Anterior cingulate cortex (tissue), 58 donors: ENCODE measurements at places on chromosomes 2 and 18.

GRCh38 chr18:13247506-13247905 lies 28.9 kb downstream of the LDLRAD4 start:
- no peak for DNase-seq

- no peak for DNase-seq
Measured at GRCh38 chr2:14292964-14293363, 339.6 kb upstream of the LRATD1 start.

- DNase-seq, result peak; percentile 56
Measured at GRCh38 chr18:13564579-13564978, 161.8 kb downstream of the FAM210A start.

- DNase-seq, result no peak
Measured at GRCh38 chr18:37084912-37085311, 256.0 kb downstream of the KIAA1328 start.

DNA sequence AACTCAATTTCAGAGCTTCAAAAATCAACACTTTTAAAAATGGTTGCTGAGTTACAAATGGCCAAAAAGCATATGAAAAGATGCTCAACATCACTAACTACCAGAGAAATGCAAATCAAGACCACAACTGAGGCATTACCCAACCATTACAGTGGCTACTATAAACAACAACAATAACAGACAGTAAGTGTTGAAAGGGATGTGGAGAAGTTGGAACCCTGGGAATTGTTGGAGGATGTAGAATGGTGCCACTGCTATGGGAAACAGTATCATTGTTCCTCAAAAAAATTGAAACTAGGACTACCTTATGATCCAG lies 173.3 kb upstream of the SPRED2 start:
- no peak for DNase-seq

GRCh38 chr2:229152674-229153073 lies 118.4 kb downstream of the PID1 start:
- peak; percentile 10 for DNase-seq

DNA sequence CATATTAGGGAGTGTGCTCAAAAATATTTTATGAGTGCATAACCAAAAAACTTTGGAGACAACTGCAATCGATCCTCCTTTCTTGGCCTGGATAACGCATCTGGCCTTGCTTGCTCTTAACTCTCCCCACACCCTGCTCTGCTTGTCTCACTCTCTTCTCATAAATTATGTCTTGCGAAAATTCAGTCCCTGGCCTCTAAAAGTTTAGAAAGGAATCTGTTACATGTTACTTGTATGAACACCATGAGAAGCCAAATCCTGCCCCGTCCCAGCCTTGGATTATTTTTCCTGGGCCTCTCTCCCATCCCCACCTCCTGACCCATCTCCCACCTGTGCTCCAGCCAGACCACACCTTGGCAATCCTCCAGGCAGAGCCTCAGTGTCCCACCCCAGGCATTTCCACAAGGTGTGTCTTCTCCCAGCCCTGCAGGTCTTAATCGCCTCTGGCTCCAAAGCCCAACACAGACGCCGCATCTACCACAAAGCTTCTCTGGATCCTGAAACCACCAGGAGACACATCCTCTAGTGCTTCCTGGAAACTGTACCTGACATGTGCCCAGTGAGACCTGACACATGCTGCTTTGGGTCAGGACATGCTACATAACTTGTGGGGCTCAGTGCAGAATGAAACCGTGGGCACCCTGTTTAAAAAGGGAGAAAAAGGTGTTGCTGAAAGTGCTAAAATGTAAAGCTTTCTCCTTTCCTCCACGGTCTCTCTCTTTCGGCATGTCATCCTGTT lies 99.6 kb upstream of the ST3GAL5 start:
- DNase-seq, result no peak

DNA sequence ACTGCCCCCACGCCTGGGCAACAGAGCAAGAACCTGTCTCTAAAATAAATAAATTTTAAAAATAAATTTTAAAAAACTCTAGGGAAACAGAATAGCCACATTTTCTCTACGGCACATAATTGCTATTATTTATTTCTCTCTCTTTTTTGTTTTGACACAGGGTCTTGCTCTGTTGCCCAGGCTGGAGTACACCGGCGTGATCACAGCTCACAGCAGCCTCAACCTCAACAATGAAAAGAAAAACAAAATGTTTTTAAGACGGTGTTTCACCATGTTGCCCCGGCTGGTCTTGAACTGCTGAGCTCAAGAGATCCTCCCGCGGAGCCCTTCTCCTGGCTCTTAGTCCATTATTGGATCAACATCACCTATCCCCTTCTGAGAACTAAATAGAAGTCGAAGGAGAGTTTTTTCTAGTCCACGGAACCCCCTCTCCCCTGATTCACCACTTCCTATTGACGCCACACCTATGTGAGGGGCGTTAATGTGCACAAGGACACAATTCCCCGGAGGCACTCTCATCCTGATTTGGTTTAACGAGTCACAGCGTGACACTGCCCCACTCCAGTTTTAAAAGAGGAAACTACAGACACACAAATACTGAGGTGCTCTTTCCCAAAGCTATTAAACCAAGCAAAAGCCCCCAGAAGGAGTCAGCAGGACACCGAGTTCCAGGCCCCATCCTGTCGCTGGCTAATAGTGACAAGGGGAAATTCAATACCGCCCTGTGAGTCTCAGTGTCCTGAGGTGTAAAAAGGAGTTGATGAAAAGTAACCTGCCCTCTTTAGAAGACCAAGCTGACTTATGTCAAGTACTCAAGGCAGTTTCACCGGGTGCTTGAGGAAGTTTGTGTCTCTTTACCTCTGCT lies 1.1 kb downstream of the NPC1 start:
- DNase-seq, result no peak

- no peak for DNase-seq
Measured at GRCh38 chr18:76499637-76500340, 4.7 kb upstream of the ZNF516 start.

DNA sequence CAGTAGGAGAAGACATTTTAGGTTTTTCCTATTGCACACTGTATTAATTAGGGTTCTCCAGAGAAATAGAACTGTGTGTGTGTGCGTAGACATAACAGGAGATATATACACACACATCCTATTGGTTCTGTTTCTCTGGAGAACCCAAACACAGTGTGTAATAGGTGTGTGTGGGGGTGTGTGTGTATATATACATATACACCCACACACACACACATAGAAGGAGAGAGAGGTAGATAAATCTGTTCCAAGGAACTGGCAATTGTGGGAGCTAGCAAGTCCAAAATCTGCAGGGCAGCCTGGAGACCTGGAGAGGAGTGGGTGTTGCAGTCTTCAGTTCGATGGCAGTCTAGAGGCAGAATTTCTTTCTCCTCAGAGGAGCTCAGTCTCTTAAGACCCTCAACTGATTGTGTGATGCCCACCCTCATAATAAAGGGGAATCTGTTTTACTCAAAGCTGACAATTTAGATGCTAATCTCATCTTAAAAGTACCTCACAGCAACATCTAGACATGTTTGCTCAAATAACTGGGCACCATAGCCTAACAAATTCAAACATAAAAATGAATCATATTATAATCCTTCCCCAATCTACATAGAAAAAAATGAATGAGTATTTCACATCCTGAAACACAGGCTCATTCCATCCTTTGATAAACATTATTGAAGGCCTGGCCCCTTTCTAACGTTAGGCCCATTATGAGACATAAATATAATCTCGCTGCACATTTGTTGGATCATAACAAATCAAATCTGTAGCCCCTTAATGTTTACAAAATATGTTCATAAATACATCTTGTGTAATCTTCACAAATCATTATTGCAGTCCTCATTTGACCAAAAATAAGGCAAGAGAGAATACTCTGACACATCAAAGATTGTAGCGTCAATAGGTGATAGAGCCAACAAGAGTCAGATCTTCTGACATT lies 35.1 kb upstream of the RTN4 start:
- no peak for DNase-seq

DNA sequence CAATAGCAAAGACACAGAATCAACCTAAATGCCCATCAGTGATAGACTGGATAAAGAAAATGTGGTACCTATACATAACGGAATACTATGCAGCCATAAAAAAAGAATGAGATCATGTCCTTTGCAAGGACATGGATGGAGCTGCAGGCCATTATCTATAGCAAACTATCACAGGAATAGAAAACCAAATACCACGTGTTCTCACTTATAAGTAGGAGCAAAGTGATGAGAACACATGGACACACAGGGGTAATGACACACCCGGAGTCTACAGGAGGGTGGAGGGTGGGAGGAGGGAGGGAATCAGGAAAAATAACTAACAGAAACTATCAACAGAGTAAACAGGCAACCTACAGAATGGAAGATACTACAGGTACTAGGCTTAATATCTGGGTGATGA lies 46.6 kb upstream of the MAL start:
- no peak for DNase-seq

- DNase-seq, result no peak
Measured at GRCh38 chr18:61841706-61842105, 51.1 kb downstream of the RNF152 start.

DNA sequence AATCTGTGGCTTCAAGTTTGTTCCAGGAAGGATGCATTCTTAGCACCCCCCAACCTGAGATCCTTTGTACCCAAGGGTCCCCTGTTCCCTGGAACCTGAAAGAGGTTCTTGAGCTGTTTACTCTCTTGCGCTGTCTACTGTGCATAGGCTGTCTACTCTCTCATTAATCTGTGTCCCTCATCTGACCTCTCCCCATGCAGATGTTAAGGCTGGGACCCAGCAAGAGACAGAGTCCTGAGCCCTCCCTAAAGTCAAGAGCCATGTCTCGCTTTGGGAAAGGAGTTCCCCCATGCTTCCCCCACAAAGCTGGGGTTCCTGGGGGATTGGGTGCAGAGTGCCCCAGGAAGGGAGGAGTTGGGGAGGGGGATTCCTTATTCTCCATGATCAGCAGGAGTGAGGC lies 312.9 kb downstream of the CYP26B1 start:
- DNase-seq, result no peak

DNA sequence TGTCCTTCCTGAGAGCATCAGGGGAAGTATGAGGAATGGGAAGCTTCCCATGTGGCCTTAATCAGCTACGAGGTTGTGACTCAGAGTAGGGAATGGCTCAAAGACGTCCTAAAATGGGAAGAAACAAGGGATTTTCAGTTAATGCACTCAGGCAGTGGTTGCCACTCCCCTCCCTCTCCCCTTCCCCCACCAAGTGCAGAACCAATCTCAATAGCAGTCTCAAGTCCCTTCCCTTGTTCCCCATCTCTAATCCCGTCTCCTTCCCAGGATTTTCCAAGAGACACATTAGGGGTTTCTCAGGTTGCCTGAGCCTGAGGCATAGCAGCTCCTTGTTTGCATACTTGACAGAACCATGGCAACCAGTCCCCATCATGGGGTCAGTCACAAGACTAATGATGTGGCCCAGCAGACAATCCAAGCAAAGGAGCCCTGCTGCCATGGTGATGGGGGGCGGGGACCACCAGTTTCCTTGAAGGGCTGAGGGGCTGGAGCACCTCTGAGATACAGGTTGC lies 18.2 kb upstream of the RESP18 start:
- no peak for DNase-seq
